ENCODE measurements at places on chromosomes 12 and 14. TPM values are rescaled to one million over a fixed set of nuclear protein-coding genes. Genes with fewer than 3 reads are reported as not detected.

The RAB15 gene
- 5.2 TPM for total RNA-seq

The IL26 gene
- 2.0 TPM for total RNA-seq

The GTF2H3 gene
- 29.8 TPM for total RNA-seq

The SSPN gene
- total RNA-seq: 30.8 TPM

The TNFAIP2 gene
- total RNA-seq: 69.0 TPM

The HCAR1 gene
- total RNA-seq: 0.17 TPM

The GUCY2C gene
- not detected for total RNA-seq

The ACTN1 gene
- total RNA-seq: 890 TPM

The GPRC5D gene
- 0.13 TPM for total RNA-seq

Data from smooth muscle cell of the pulmonary artery (primary cell).